ENCODE measurements at places on chromosomes 5 and 9.

DNA sequence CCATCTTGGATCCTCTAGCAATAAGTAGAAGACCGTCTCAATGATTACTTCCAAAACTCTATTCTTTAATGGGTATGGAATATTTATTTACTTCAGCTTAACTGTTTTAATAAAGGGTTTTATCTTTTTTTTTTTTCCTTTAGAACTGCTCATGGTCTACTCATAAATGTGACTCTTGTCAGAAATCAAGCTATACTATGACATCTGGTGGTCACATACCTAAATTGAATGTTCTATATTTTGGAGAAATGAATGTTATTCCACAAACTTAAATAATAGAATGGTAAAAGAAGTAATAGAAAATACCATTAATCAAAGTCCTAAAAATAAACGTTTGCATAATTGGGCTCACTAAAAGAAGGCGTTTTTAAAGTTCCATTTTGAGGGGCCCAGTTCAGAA, 131.2 kb upstream of the PLCXD3 start:
- no peak for DNase-seq

- DNase-seq = peak; percentile 74
These were observed 285.7 kb downstream of the CHSY3 start for GRCh38 chr5:130189961-130190360.

- no peak for DNase-seq
These were observed 13.9 kb downstream of the SUSD3 start for GRCh38 chr9:93072383-93072795.

DNA sequence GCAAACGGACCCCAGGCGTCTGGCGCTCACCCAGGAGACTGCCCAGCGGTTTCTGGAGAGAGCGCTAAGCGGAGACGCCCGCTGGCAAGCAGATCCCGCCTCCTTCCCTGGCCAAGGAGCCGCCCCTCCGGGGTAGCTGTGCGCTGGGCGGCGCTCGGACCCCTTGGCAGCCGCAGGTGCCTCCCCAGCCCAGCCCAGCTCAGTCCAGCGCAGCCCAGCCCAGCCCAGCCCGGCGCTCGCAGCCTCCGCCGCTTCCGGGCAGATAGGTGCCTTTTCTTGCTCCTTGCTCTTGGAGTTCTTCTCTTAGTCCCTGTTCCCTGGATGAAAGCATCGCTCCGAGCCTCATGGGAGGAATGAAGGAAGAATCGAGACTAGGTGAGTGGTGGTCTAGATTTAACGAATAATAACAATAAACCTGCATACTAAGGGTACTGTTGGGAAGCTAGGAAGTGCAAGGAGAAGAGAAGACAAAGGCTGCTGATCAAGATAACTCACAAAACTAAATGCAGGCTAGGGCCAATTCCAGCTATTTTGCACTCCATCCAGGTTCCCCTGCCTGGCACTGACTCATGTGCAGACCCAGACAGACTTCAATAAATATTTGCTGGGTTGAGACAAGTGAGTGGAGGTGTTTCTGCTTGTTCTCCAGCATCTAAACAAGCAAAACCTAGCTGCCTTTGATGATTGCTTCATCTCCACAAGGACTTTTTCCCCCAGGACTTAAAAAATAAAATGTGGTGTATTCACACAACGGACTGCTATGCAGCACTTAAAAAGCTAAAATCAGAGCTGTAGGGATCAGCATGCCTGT, at the start of gene STK32A:
Gene STK32A, plus strand, starts transcription at position 202 of the 811 bp plus-strand sequence. CDS start 4,609 bp downstream, outside the sequence.
- peak; percentile 92 for DNase-seq

GRCh38 chr5:171444582-171444981, 25.1 kb downstream of the FGF18 start:
- DNase-seq = peak; percentile 80

- DNase-seq = peak; percentile 49
These were observed 30.0 kb upstream of the OR2Y1 start for GRCh38 chr5:180769821-180770220.

- no peak for DNase-seq
These were observed 23.9 kb downstream of the NR2F1-AS1 start for GRCh38 chr5:93557021-93557604.

DNA sequence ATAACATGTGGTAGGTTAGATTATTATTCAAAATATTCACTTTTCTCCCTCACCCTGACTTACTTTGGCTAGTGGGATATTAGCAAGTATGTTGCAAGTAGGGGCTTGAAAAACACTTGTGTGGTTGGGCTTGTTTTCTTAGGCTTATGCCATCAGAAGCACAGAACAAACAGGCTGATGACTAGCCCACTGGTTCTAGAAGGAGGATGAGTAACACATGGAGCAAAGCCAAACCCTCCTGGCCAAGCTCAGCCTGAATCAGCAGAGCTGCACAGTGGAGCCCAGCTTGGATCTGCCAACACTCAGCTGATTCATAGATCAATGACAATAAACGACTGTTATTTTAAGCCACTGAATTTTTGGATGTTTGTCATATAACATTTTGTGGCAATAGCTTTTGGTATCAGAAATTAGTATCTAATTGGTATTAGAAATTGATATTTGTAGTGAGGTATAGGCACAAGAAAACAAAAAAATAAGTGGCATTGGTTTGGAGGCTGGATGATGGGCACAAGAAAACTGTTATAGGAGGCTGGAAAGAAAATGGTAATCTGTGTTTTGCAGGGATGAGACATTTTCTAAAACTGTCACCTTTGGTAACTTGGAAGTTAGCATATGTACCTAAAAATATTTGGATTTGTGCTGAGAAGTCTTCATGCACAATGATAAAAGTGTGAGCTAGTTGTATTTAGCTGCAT, 46.1 kb upstream of the ZBED3 start:
- DNase-seq = peak; percentile 100

- DNase-seq = no peak
These were observed 3.2 kb upstream of the BTNL9 start for GRCh38 chr5:181036816-181037364.

DNA sequence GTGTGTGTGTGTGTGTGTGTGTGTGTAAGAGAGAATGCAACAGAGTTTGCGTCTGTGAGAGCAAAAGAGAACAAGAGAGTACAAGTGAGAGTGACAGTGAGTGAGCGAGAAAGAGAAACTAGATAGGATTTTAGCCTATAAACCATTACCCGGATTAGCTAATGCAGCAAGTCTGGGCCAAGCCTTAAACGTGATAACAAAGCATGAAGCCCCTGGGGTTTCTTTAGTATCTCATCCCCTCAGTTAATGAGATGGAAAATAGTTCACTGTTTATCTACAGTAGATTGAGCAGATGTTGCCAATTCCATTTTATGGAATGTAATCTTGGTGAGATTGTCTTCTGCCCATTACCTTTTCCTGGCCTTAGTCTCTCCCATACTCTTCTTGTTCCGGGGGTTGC, 114.5 kb downstream of the MAT2B start:
- no peak for DNase-seq

DNA sequence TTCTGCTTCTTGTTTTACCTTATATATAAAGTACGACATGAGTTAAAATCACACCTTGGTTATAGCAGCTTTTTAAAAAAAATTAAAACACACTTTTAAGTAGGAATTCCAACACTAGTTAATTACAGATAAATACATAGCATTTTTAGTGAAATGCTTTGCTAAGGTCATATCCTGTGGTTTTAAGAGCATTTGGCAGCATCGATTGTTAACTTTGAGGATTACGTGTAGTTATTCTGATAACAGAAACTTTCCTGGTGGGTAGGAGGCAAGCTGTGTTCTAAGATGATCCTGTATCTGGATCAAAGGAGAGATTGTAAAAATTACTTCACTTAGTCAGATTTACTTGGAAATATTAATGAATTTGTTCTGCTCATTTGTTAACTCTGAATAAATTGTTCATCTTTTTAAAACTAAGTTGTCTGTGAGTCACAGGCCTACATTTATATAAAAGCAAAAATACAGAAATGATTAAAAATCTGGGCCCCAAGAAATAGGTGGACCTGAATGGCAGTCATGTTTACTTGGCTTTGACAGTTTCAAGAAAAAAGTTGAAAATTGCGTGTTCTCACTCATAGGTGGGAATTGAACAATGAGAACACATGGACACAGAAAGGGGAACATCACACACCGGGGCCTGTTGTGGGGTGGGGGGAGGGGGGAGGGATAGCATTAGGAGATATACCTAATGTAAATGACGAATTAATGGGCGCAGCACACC, 58.3 kb downstream of the TRIO start:
- no peak for DNase-seq

DNA sequence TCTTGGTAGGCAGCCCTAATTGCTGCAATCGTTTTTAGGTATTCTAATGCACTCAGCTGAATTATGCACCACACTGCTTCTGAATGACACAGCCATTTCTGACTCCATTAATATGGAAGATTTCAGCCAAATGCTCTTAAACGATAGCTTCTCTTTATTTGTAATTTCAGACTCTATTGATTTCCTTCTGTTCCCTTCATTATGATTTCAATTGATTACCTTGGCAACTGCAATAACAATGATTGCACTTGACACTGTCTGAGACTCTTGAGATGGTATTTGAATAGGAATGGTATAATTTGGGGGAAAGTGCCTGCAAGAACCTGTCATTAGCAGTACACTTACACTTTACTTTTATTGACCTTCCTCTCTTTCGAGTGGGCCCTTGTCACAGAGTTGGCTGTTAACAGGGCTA, 296.1 kb upstream of the DMAC1 start:
- no peak for DNase-seq

- no peak for DNase-seq
These were observed 435.7 kb downstream of the MAT2B start for GRCh38 chr5:163941079-163941478.

DNA sequence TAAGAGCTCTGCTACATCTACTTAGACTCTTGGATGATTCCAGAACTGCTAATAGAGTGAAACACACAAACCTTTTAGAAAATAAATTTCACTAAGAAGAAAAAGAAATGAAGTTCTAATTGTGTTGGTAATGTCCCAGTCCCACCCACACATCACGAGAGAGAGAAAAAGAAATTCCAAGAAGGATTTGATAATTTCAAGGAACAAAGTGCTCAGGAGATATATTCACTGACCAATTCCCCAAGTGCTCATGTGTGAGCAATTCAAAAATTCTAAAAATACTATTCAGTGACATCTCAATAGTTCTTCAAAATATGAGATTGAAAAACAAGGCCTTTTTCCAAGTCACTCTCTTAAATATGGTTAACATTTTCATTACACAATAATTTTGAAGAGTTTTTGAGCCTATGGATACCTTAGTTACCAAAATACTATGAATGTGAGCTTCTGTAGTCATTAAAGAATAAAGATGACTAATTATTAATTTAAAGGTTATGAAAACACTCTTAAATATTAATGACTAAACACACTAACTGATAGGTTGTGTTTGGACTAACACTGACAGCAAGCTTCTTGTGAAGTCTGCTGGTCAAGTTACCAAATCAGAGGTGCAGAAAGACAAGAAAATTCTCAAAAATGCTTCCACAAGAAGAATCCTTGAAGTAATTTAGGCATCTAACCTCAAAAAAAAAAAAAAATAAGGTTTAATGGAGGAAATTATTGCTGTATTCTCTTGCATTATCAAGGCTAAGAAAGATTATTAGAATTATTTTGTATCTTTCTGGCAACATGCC, 245.3 kb downstream of the PDE4D start:
- no peak for DNase-seq

DNA sequence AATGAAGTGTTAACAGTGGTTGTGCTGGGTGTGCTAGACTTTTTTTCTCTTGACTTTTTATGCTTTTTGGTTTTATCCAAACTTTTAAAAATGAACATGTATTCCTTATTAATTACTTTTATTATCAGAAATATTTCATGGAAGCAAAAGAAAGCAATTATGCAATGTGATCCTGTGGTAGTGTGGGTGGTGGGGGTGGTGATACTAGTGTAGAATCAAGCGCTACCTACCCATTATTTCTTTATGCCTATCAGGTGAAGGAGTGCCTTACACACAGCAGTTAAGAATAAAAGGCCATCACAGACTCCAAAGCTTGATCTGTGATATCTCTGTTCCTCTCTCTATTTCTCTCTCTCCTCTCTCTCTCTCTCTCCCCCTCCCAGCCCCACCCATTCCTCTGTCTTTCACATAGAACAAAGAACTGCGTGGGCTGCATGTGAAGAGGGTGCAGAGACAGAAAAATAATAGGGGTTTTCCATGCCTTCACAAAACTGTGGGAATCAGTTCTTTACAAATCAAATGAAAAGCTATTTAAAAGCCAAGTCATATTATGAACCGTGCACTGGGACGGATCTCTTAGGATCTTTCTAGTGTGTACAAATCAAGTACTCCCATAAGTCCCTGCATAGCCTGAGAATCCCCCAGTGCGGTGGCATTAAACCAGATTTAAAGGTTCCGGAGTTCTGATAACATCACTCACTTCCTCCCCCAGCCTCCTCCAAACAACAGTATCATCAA, 351.2 kb downstream of the RAB3C start:
- no peak for DNase-seq

GRCh38 chr9:127503379-127503921, 52.1 kb downstream of the LRSAM1 start:
- no peak for DNase-seq

GRCh38 chr5:126911986-126912385, 118.4 kb downstream of the MARCHF3 start:
- DNase-seq = no peak

DNA sequence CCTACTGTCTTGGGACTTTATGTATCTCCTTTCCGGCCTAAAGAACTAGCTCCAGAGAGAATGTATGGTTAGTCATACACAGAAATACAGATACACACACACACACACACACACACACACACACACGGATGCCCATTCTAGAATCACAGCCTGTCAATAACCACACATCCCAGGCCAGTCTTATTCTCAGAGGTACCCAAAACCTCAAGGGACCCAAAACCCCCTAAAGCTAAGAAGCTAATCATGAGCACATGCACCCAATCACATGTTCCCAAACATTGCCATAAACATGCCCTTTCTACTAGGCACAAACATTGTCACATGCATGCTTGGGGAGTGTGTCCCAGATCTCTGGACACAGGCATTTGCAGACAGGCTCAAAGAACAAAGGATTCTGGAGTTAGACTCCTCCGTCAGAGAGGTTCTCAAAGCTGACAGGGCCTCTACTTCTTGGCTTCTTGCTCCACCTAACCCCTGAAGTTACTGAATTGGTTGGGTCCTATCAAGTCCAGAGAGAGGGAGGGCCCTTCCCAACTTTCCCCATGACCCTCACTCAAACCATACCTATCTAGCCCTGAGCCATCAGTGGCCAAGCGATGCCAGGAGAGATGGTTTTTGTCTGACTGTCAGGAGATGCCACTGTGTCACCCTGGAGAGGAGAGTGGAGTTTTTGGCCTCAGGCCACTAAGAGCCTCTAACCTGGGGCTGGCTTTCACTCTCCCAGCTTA, 78.7 kb downstream of the NRG2 start:
- DNase-seq = no peak

DNA sequence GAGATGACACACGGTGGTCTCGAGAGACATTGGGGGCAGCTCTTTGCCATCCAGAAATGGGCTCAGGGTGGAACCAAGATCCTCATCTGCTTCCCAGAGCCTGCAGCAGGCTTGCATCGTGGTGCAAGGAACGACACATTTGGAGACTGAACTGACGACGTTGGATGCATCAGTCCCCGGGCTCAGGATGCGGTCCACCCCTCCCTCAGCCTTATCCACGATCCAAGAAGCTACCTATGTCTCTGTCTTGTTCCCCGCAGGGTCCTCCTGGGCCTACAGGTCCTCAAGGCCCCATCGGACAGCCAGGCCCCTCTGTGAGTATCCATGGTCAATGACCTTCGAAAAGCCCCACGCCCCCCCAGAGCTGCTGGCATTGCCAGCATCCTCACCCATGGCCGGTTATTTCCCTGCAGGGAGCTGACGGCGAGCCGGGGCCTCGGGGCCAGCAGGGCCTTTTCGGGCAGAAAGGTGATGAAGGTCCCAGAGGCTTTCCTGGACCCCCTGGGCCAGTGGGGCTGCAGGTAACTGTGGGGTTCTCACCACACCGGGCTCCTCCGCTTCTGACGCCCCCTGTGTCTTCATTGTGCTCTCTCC, 69.4 kb upstream of the FCN2 start:
- no peak for DNase-seq

All from bronchial epithelial cell (primary cell).